ENCODE measurements at places on chromosomes 4 and X.

DNA sequence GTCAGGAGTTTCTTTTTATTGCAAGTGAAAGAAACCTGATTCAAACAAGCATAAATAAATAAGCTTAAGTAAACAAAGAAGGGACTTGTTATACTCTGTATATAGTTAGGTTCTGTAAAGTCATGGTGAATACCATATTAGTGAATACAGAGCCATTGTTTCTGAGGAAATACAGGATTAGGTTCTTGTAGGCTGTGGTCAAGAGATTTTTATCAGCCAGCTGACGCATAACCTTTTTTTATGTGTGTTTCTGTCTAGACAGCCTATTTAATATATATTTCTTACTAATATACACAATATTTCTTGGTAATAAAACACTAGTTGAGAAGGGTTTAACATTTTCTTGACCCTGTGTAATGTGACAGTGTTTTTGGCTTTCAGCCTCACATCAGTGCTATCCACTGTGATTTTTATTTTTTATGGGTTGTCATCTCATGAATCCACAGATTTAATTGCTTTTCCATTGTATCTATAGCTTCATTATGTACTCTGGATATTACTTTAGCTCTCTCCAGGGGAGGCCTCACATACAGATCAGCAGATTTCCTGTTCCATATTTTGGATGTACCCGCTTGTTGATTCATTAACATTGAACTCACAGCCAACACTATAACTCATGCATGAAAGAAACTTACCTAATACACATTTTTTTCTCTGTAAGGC lies 8.0 kb downstream of the HERC3 start:
- DNase-seq = no peak

DNA sequence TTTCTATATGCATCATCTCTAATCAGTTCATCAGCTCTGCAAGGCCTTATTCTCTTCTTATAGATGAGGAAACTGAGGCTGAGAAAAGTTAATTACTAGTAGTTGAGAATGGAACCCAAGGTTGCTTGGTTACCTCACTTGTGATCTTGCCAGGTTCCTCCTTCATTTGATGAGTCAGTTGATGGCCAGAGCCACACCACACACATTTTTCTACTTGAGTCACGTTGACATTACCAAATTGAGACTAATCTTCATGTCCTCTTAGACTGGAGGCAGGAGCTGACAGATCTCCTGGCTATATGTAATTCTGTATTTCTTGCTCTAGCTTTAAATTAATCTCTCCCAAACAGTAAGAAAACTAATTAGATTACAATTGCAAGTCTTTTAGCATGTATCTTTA lies 428.4 kb downstream of the AFF2 start:
- no peak for DNase-seq

DNA sequence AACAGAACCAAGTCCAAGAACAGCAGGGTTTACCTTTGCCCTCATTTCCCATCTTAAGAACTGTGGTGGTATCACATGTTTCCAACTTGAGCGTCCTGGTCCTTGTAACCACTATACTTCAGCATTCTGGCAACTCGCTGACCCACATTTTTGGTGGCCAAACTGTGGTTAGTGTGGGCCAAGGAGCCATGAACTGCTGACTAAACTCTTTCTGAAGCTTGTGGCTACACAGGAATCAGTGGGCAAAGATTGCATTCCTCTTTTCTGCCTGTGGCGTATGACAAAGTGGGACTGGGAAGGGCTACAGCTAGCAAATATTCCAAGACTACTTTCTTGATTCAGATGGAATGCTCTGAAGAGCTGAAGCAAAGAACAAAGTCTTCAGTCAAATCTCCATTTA lies 106.3 kb upstream of the MID1 start:
- DNase-seq = no peak

DNA sequence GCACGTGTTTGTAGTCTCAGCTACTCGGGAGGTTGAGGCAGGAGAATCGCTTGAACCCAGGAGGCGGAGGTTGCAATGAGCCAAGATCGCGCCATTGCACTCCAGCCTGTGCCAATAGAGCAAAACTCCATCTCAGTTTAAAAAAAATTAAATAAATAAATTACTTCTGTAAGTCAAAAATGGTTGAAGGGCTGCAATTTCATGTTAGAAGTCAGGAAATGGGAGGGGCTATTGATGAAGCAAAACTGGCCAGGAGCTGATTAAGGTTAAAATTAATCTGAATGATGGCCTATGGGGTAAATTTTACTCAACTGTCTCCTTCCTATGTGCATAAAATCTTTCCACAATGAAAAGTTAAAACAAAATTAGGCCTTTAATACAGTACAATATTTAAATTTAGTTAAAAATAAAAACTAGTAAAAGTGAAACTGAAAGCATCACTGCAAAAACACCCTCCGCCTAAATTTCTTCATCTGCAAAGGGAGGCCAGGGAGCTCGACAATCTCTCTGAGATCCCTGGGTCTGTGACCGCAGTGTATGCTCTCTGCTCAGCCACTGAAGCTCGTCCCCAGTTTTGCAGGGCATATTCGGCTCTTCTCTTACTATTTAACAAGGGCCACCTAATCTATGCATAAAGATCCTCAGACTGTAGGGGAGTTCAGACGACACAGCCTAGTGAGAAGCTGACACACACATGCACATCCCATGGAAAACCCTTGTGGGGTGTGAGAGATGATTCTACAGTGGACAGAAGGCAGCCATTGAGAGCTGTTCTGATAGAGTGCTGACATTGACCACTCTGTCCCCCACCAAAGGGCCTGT lies 57.2 kb downstream of the IRF2 start:
- DNase-seq = no peak

DNA sequence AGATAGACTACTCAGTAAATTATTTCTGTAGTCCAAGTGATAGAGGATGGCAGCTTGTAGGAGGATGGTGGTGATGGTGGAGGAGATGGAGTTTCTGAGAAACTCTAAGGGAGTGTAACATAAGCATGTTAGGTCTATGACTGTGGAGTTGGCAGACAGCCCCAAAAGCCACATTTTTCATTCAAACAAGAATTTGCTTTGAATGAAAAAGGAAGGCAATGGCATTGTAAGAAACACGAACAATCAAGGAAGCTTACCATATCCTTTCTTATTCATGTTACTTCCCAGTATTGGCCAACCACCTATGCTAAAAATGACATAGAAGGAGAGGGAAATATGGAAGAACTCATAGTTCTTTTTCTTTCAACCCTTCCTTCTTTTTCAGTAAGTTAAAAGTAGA lies 18.7 kb upstream of the SEC24B start:
- no peak for DNase-seq

DNA sequence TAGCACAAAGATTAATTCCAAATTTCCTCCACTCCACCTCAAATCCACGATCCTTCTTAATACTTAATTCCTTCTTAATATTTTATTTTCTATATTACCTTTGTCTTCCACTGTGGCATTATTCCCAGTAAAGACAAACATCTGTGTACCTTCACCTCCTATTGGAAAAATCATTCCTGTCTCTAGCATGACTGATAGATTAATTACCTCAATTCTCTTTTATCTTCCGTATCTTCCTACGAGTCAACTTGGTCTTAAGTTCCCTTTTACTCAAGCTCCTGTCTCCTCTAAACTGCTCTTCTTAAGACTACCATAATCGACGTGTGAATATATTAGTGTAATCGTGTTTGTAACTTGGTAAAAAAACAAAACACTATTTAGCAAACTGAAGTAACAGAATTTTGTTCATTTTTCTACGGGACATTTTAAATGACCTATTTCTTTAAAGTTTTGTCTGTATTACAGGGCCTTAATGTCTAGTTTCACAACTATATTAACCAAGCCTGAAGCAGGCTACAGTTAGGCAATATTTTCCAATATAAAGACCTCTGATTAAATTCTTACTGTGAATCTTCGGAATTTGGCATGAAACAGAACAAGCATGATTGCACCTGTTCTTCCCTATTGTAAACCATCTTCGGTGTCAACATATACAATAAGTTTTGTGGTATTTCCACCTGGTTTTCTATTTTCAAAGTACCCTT lies 1.1 kb upstream of the USP38 start:
- DNase-seq = no peak

GRCh38 chrX:108312957-108313356 lies 125.3 kb downstream of the COL4A6 start:
- DNase-seq = no peak

DNA sequence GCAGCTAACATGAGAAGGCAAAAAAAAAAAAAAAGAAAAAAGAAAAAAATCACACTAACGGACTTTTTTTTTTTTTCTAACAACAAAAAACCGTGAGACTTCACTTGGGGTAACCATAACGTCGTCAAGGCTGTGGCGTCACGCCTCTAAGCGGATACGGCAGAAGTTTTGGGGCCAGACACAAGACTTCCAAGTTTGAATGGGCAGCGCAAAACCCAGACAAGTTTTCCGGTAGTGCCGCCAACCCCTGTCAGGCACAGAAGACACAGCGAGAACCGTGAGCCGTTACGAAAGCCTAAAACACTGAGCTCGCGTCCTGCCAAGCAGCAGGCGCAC lies 556 bp upstream of the SMARCA5 start:
- no peak for DNase-seq

DNA sequence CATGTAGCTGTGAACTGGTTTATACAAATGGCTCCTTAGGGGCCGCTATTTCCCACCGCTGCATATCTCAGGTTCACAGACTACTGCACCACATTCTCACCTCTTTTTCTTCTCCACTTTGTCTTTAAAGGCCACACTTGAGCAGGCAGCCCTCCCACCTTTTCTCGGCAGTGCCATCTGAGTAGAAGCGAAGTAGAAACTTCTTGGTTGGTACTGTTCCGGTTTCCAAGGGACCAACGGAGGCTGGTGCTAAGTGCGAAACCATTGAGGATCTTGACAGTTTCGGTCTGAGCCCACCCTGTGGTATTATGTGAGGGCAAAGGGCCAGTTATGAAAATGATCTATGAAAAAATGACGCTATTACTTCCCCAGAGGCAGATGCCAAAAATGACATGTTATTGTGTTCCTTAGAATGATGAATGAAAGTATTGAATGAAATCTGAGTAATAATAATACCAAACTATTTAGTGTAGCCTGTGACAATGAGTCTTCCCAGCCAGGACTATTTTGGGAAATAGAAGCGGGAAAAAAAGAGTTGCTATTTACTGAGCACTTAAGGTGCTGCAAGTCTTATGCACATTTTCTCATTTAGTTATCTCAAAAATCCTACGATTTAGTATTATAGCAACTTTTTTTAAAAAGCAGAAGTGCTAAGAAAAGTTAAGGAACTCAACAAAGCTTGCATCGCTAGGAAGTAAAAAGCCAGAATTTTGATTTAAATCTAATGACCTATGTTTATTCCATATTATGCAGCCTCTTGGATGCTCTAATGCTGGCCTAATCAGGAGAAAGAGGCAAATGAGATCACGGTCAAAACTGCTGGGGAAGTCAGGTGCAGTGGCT lies 29.6 kb upstream of the CHRNA9 start:
- DNase-seq = no peak

DNA sequence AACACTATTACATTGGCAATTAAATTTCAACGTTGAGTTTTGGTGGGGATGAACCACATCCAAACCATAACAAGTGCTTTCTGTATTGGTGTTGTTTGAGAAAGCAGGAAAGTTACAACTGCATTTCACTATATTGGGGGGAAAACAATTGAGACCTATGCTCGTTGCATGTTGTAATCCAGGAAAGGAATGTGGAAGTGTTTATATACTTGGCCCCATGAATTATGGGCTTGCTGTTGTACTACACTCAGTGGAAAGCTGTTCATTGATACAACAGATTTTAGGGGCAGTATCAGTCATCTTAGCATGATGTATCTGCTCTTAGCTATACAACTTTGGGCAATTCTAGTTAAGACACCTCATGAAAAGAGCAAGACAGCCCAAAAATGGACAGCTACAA lies 52.4 kb downstream of the KLHL5 start:
- DNase-seq = no peak

DNA sequence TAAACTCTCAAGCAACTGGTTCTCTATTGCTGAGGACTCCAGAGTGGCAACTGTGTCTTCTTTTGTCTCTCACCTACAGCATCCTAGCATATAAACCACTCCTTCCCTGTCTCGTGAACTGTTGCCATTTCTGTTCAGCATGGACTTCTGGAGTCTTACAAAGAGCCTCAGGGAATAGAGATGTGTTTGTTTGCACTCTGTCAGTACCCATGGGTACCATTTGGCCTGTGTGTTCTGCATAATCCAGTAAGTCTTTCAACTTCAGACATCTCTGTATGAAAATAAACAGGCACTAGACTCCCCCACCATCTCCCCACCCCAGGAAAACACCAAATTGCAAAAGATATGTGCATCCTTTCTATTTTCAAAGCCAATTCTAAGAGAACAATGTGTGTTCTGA lies 1351.6 kb upstream of the PABPC4L start:
- no peak for DNase-seq

GRCh38 chrX:9233141-9233540 lies 199.2 kb upstream of the FAM9B start:
- DNase-seq = no peak

DNA sequence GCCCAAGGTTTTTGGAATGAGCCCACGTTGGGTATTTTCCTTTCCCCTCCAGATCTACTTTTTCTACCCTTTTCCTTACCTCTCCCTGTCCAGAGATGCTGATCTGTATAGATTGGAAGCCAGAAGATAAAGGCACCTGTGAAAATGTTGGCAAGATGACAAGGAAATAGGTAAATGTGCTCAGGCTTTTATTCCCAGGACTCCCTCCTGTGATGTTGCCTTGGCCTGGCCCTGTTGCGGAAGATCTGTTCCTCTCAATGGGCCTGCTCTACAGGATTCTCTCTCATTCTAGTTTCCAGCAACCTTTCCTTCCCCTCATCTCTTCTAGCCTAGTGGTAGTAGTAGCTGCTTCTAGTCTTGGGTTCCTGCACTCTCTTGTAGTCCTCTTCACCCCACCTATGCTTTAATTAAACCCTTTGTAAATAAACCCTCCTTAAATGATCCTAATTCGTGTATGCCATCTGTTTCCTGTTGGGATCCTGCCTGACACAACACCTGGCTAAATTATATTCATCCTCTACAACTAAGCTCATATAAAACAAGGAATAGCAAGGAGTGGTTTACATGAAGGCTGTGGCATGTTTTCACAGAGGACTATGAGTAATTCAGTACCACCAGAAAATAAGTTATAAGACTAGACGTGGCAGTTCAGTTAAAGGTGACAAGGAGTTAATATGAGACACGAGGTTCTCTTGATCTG lies 95.7 kb upstream of the MAOA start:
- no peak for DNase-seq

GRCh38 chrX:71938371-71938770 lies 27.7 kb downstream of the NHSL2 start:
- no peak for DNase-seq

GRCh38 chr4:92235731-92236130 lies 68.0 kb upstream of the GRID2 start:
- DNase-seq = no peak

DNA sequence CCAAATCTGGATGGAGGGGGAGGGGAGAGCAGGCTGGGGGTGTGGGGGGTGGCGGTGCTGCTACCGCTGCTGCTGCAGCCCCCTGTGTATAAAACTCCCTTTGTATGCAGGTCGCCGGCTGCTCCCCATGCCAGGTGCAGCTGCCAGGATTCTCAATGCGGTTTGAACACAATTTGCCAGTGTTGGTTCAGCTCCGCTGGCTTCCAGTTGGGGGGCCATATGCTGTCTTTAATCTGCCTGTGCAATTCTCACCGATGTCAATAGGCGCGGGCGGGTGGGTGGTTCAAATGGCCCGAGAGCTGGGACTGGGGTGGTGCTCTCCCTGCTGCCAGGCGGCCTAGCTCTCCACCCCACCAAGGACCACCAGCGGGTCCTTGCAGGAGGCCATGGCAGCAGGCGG lies 257.6 kb downstream of the BCOR start:
- DNase-seq = no peak
